ENCODE measurements at places on chromosomes 6 and 20.
A peak's percentile ranks its signal among the peaks of the same experiment; 100 is the strongest.

DNA sequence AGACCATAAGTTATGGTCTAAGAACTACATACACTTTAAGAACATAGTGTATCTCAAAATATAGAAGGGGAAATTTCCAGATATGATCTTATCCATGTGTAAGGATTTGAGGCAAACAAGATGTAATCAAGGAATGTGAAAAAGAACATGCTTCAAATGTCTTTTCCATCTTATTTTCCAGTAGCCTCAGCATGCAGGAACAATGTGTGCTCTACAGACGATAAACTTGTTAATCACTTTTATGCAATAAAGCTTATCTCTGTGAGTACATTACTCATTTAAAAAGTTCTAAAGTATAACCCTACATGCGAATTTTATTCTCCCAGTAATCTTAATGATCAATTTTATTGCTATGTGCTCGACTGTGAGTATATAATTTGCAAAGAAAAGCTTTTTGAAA is 185.2 kb downstream of the ALDH8A1 start:
- peak; percentile 50 for DNase-seq

DNA sequence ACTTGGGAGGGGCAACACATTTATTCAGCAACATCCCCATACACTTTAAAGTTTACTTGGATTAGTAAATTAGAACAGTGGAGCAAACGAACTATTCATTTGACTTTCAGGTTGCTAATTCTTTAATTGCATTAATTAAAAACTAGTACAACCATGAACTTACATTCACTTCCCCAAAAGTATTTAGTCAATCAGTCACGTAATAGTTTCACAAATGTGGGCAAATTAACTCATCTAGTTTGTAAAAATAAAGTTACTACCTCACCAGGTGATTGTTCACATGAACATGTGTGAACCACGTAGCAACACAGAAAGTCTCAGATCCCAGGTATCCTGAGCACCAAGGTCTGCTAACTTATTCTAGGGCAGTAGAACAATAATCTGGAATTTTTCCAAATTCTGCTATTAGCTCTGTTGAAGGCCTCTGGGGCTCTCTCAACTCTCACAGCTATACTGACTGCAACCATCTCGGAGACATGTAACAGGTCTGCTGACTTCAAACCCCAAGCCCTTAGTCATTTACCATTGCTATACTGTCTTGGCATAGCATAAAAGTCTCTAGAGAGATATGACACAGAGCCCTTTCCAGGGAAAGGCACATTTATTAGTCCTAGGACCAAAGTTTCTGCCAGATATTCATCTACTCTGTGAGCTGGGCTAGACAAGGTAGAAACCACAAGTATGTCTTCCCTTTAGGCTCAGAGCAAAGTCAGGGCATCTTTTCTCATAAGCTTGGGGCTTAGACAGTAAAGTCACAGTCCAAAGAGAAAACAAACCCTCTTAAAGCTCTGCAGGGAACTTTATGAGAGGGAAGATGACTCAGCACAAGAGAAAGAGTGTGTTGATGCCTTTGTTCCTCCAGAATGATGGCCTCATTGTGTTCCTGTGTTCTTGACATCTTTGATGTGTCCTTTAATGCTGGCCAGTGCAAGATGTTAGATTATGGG is 50.9 kb upstream of the CCDC28A start:
- peak; percentile 95 for DNase-seq

DNA sequence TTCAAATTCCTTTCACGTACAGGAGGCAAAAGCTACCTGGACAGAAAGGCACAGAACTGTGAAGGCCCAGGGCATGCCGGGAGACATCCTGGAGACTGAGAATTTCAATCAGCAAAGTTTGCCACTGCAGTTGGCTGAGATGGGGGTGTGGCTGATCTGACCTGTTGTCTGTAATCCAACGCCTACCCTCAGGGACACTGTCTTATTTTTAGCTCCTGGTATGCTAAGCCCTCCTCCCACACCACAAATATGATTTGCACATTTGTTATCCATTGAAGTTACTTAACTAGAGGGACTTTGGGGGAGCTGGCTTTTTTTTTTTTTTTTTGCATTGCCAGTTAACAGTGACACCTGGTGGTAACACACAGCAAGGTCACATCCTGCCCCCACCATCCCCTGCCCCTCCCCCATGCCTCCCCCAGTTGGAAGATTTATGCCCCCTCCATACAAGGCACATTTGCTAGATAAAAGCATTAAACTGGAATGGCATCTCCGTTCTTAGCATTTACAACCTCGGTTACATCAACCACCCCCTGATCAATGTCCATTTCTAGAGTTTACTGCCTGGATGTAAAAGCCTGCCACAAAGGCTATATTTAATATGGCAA is 40.4 kb downstream of the TTI1 start:
- peak; percentile 95 for DNase-seq

- no peak for DNase-seq
Measured at GRCh38 chr6:105873211-105873704, 212.9 kb upstream of the PRDM1 start.

GRCh38 chr20:37615340-37616109 is 78.3 kb upstream of the CTNNBL1 start:
- no peak for DNase-seq

DNA sequence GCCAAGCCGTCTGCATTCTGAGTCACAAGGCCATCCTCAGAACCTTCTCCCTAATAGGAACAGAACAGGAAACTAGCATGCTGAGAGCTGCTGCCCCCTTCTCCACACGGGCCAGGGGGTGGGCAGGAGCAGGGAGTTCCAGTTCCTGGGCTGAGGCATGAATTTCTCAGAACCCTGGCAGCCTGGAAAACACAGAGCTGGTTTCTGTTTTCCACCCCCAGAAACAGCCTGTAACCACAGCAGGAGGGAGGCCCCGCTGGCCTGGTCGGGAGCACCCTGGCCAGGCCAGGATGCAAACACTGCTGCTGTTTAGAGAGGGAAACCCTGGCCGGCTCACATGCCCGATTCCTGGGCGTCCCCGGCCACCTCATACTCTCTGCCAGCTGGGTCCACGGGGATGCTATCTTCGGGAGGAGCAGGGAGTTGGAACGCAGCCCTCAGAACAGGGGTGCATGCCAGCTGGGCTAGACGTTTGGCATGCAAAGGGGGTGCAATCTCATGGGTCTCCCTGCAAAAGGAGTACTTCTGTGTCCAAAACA is 130.1 kb downstream of the NFATC2 start:
- DNase-seq = peak; percentile 48

DNA sequence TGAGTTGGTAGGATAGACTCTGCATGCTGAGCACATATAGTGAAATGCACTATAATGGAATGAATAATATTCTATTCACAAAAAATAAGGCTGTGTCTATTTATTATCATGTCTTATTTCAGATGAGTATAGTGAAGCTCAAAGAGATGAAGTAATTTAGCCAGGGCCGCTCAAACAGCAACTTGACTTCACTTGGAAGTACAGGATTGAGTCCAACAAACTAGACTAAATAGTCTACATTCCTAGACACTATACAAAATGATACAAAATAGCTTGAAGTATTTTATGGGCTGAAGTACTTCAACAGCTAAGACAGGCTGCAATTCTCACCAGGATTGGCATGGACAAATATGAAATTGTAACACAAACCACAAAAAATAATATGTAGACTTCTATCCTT is 144.5 kb upstream of the DST start:
- peak; percentile 76 for DNase-seq

- DNase-seq = no peak
Measured at GRCh38 chr20:35856866-35857265, 85.1 kb downstream of the PHF20 start.

DNA sequence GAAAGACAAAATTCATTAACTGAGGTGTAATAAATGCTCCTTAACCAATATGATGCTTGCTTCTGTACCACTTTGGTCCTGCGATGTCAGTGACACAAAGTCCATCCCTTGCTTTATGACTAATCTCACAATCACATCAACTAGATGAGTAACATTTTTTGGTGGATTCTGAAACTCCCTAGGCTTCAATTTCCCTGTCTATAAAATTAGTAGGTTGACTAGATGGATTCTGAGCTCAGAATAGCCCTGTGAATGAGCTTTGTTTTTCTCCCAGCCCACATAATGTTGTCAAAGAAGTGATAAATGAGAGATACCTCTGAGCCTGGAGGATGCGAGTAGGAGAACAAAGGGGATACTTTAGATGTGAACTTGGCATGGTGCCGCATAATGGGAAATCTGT is 9.1 kb downstream of the TXLNB start:
- DNase-seq = no peak

- DNase-seq = no peak
Measured at GRCh38 chr20:34951652-34952051, 4.0 kb downstream of the GSS start.

GRCh38 chr6:811831-812230 is 118.9 kb upstream of the EXOC2 start:
- DNase-seq = no peak

- DNase-seq = no peak
Measured at GRCh38 chr6:9064156-9064555, 628.8 kb upstream of the SLC35B3 start.

DNA sequence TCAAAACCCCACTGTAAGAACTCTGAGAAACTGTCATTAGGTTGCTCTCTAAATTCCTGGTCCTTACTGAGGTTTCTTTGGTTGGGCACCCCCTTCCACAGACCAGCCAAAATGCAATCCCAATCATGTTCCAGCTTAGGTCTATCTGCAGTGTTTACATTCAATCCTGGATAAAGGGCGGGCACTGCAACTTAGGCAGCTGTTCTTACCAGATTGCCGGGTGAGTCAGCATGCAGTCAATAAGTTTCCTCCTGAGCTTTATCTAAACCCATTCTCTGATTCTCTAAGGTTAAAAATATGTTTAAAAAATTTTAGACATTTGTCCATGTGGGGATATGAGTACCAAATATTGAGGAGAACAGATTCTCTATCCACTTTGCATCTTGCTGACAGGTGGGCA is 197.8 kb downstream of the HAO1 start:
- DNase-seq = peak; percentile 68

GRCh38 chr6:40906759-40907158 is 132.3 kb downstream of the UNC5CL start:
- DNase-seq = no peak

DNA sequence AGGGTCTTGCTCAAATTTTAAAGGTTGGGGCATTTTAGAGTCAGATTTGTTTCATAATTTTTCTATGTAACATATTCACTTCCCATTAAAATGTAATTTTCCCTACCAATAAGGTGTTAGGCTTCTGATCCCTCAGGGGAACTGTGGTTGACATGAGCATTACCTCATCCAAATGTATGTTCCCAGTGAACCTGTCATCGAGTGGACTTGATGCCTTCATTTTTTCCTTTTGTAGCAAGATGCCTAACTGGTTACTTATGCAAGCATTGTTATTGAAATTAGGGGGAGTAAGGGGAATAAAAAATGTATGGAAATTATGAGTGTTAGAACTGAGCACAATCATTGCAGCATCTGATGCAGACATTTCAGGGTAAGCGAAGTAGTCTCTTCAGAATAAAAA is 360.5 kb downstream of the BCKDHB start:
- no peak for DNase-seq

DNA sequence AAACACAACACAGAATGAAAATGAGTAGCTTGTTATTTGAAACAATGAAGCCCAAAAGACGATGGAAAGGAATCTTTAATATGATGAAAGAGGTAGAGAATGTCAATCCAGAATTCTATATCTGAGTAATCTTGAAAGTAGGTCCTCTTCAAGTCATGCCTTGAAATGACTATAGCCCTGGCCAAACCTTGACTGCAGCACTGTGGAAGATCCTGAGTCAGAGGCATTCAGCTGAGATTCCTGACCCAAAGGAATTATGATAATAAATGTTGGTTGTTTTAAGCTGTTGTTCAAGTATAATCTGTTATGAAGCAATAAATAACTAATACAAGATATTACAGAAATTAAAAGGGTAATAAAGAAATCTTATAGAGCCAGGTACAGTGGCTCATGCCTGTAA is 64.8 kb downstream of the IBTK start:
- peak; percentile 90 for DNase-seq

DNA sequence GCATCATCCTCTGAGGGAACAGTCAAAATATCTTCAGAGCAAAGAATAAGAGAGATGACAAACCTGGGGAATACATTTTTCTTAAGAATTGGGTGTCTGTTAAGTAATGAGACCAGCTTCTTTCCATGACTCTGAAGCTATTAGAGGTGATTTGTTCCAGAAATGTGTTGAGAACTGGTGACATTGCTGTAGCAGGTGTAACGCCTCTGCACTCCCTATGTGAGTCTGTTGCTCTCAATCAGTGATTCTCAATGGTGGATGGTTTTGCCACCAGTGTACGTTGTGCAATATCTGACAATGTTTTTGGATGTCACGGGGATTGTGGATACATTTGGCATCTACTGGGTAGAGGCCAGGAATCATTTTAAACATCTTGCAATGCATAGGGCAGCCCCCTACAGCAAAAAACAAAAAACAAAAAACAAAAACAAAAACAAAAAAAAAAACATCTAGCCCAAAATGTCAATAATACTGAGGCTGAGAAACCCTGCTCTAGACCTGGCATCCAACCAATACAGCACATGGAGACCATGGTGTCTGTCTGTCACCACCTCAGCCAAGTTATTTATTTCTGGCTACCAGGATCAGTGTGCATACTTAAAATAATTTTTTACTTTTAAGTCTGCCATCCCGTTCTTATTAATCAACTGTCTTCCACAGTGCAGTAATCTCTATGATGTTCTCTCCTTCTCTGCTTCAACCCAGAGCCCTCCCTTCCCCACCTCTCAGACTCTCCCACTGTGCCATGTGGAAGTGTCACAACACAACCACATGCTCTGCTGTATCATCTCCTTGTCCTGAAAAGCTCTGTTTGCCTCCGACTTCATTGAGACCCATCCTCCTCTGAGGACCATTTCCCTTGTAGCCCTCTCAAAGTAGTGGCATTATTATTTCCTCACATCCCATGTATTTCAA is 43.7 kb downstream of the KLHL32 start:
- DNase-seq = no peak

GRCh38 chr6:40196135-40196518 is 261.9 kb upstream of the MOCS1 start:
- no peak for DNase-seq

DNA sequence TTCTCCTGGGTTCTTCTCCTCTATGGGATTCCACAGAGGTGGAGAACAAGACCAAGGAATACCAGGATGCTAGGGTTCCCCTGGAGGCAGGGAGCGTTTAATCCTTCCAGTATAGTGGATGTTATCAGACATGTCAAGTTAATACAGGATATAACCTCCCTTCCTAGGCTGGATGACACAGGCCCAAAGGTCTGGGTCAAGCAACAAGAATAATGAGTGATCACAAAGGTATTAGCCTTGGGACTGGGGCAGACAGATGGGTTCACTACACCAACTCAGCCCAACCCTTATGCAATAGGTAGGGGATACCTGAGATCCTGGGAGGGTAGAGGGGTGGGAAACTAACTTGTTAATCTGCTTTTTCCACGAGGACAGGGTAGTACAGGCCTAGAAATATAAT is 690.3 kb downstream of the HTR1B start:
- no peak for DNase-seq

GRCh38 chr6:26215585-26216358 is 128.5 kb downstream of the HFE start:
- peak; percentile 25 for DNase-seq

- no peak for DNase-seq
Measured at GRCh38 chr6:33980176-33981175, 165.4 kb downstream of the GRM4 start.

DNA sequence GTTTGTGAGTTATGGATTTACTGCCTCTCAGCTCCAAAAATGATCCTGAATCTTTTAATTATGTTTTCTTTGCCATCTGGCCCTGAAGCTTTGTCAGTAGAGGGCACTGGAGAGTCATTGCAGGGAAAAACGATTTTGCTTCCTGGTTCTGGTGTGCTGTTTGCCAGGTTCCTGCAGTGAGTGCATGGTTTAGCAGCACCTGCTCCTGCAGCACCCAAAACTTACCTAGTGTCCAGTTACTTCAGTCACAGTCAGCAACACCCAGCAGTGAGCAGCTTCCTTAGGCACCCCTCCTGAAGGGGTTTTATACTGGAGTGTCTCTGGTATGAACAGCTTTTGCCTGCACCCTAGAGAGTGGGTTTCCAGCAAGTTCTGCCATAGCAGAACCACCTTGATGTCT is 6.0 kb upstream of the TRIM26 start:
- peak; percentile 51 for DNase-seq

Data from iris pigment epithelial cell (primary cell).